ENCODE measurements at places on chromosomes 6 and 20. TPM values are rescaled to one million over a fixed set of nuclear protein-coding genes. Genes with fewer than 3 reads are reported as not detected.

KIZ gene
- 66.6 TPM for total RNA-seq

DNA sequence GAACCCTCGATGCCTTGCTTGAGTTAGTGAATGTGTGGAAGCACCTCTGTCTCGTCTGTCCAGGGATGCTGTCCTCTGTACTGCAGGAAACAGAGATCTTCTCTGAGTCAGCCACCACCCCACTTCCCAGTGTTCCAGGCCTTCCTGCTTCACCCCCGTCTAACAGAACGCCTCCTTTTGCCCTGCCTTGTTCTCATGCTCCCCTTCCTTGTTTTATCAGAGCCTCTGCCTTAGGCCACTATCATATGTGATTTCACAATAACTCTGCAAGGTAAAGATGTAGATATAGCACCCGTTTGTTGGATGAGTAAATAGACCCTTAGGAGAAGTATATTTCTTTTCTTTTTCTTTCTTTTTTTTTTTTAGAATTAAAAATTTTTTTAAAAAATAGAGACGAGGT lies 106.7 kb upstream of the CLDN20 start:
- DNase-seq, result no peak

PRSS16 gene
- not detected for total RNA-seq

ZNF831 gene
- not detected for total RNA-seq

GRCh38 chr6:131062241-131063027 lies 611 bp downstream of the EPB41L2 start:
- no peak for DNase-seq

KIF13A gene
- total RNA-seq, result 47.4 TPM

TOMM6 gene
- total RNA-seq, result 186 TPM

DNA sequence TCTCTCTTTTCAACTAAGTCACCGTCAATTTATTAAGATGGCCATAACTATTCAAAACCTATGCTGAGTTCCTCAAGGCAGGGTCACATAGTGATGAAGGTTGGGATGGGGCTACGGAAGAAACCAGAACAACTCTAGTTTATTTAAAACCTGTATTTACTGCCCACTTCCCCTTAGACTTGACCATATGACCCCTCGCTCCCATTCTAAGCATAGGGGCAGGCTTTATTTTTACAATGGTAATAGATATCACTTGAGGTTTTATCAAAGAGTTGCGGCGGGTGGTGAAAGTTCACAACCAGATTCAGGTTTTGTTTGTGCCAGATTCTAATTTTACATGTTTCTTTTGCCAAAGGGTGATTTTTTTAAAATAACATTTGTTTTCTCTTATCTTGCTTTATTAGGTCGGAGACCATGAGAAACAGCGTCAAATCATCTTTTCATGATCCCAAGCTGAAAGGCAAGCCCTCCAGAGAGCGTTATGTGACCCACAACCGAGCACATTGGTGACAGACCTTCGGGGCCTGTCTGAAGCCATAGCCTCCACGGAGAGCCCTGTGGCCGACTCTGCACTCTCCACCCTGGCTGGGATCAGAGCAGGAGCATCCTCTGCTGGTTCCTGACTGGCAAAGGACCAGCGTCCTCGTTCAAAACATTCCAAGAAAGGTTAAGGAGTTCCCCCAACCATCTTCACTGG lies 5.5 kb downstream of the EDN1 start:
- no peak for DNase-seq

DNA sequence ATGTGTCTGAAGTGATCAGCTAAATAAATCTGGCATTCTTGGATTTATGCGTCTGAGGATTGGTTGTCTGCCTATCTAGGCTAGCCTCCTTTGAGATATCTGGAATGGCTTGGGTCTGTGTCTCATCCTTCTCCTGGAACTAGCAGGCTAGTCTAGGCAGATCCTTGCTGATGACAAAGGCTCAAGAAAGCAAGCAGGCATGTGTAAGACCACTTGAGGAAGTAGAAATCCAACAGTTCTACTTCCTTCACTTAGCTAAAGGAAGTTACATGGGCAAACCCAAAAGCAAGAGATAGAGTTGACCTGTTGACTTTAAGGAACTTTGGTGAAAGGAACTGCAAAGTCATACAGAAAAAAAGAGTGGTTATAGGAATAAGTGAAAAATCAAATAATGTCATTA lies 672.6 kb downstream of the MAFB start:
- DNase-seq, result no peak

CST7 gene
- 1.9 TPM for total RNA-seq

COL20A1 gene
- total RNA-seq, result not detected

DLK2 gene
- not detected for total RNA-seq

GRCh38 chr6:53048431-53049195 lies 16.6 kb upstream of the FBXO9 start:
- DNase-seq, result no peak

NFYA gene
- total RNA-seq, result 8.6 TPM

GRCh38 chr6:157284738-157285421 lies 38.4 kb downstream of the TMEM242 start:
- DNase-seq, result no peak

- DNase-seq, result peak; percentile 26
These were observed 529.8 kb downstream of the CD83 start for GRCh38 chr6:14647357-14647756.

CABLES2 gene
- 3.7 TPM for total RNA-seq

DNA sequence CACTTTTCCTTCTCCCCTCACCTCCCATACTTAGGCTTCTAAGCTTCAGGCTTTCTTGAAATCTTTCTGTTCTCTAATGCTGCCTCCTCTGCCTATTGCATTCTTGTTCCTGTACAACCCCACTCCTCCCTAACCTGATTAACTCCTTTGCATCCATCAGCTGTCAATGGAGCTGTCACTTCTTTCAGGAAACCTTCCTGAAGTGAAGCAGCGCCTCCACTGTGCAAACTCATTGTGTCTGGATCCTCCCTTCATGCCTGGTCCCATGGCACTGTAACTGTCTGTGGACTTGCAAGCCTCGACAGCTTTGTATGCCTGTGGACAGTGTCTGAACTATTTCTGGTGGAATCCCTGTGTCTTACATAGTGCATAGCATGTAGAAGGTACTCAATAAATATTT lies 185.0 kb downstream of the HS3ST5 start:
- no peak for DNase-seq

GRCh38 chr6:134247231-134247833 lies 70.6 kb downstream of the SGK1 start:
- DNase-seq, result peak; percentile 47

GRCh38 chr20:33251496-33251895 lies 15.7 kb downstream of the BPIFA1 start:
- DNase-seq, result no peak

- no peak for DNase-seq
These were observed 106.3 kb upstream of the KCNK16 start for GRCh38 chr6:39428816-39429215.

DNA sequence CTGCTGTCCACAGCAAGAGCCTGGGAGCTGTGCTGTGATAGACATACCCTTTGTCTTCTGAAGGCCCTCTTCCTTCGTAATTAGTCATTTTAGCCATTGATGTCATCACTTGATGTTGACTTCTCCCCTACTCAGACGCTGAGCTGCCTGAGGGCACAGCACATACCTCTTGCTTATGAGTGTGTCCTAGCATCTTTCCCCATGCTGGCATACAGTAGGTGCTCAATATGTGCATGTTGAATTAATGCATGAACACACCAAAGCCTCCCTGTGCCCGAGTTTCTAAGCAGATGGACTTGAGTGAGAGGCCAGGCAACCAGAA lies 35.8 kb upstream of the FAM83D start:
- DNase-seq, result no peak

SLC35F1 gene
- total RNA-seq, result 0.13 TPM

GRCh38 chr6:159720708-159721107 lies 6.6 kb upstream of the WTAP start:
- no peak for DNase-seq

- no peak for DNase-seq
These were observed 26.8 kb downstream of the FBXL4 start for GRCh38 chr6:98920904-98921431.

GRCh38 chr20:24970030-24970553 lies 21.0 kb downstream of the CST7 start:
- DNase-seq, result no peak

GRCh38 chr20:9066191-9066590 lies 2.7 kb upstream of the PLCB4 start:
- no peak for DNase-seq

GRCh38 chr6:142728364-142728763 lies 216.6 kb downstream of the HIVEP2 start:
- no peak for DNase-seq
